ENCODE measurements at places on chromosomes 5 and 9.

DNA sequence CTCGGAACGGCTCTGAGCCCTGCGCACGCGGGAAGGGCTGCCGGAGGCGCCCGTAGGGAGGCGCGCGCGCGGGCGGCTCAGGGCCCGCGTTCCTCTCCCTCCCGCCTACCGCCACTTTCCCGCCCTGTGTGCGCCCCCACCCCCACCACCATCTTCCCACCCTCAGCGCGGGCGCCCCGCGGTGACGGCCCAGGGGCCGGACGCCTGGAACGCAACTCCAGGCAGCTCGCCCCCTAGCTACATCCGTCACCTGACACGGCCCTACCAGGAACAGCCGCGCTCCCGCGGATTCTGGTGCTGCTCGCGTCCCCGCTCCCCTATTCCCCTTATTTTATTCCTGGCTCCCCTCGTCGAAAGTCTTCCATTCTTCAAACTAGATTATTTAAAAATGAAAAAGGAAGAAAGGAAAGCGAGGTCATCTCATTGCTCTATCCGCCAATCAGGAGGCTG lies at the start of gene CDKN2B-AS1:
TSS of gene CDKN2B-AS1 (plus strand) at position 236 of the 450 bp plus-strand sequence.
- DNase-seq = peak; percentile 64

DNA sequence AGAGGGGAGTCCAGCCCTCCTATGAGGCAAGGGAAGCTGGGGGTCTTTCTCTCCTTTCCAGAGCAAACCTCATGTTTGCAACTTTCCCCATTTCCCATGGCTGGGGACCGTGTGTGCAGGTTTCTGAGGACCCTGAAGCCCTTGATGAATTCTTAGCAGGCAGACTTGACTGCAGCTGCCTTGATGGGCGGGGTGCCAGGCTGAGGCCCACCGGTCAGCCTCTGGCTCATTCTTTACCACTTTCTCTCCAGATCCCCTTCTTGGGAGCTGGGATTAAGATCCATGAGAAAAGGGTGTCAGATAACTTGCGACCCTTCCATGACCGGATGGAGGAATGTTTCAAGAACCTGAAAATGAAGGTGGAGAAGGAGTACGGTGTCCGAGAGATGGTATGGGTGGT lies 30.0 kb upstream of the FOXI1 start:
- no peak for DNase-seq

DNA sequence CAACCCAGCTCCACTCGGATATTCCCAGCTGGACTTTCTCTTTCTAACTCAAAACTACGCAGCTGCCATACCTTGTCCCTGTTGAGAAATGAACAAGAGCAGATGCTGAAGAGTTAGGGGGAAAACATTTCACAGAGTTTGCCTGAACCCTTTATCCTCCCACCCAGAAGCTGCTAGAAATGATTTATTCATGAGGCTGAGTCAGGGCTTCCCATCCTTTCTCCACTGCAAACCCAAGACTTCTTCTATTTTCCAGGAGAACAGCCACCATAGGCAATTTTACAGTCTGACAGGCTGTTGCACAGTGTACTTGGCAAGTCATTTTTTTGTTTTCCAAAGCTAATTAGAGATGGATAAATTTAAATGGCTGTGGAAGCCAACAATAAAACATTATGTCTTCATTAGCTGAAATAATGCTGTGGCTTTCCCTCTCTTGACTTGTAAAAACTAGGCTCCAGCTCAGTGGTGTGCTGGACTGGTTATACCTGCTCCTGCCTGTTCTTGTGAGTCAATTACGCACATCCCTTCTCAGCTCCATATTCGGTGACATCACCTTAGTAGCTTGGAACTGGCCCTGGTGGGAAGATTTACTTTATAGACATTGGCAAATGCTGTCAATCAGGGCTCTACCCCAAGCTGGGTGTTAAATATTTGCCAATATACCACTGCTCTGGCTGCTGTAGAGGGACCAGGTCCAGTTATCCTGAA lies 71.9 kb downstream of the KIF4B start:
- DNase-seq = peak; percentile 48

GRCh38 chr5:16794269-16794913 lies 141.7 kb downstream of the MYO10 start:
- DNase-seq = no peak

DNA sequence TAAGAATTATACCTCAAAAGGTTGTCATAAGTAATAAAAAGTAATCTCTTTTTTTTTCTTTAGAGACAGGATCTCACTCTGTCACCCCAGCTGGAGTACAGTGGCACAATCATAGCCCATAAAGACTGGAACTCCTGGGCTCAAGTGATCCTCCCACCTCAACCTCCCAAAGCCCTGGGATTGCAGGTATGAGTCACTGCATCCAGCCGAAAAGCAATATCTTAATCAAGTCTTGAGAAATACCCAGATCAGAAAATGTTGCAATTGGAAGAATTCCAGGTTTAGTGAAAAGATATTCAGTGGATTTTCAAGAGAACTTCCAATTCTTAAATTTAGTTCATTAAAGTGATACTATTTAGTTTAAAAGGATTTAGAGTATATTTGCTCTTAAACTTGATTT lies 40.9 kb upstream of the IDNK start:
- DNase-seq = peak; percentile 42

DNA sequence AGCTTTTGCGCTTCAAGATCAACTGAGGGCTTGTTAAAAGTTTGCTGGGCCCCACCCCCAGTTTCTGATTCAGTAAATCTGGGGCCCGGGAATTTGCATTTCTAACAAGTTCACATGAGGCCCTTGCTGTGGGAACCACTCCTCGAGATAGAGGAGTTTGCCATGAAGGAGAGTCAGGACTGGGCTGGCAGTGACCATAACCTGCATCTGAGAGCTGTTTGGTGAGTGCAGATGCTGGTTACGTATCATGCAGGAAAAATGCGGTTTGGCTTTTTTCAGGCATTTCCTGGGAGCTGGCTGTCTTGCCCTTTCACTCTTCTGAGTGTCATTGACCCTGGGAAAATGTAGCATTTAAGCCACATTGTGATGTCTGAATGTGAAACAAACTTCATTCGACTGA lies 9.4 kb upstream of the ANGPTL2 start:
- peak; percentile 64 for DNase-seq

DNA sequence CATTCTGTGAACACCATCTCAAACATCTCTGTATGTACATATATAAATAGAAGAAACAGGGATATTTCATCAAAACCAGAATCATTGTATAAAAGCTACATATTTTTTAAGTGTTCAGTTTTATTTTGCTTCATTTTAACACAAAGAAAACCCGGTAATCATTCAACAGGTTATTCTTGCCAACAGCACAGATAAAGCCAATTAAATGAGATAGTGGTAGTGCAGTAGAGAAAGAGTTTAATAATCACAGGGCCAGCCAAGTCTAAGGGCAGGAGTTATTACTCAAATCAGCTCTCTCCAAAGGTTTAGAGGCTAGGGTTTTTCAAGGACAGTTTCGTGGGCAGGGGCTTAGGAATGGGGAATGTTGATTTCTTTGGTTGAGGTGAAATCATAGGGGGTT lies 261.0 kb upstream of the KIF2A start:
- DNase-seq = no peak

DNA sequence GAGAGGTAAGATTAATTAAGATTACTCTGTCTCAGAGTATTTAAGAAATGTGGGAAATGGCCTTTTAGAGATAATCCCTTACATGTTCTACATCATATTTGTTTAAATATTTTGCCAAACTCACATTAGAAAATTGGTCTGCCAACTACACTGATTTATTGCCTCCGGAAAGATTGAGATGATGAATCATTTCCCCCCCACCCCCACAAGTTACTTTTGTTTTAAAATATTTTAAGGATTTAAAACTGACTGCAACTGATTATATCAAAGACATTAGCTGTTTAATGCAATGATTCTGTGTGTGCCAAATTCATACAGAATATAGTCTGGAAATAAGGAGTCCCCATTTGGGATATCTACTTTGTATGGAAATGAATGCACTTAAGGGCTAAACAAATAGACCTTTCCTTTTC lies 674.4 kb downstream of the PRR16 start:
- peak; percentile 20 for DNase-seq

DNA sequence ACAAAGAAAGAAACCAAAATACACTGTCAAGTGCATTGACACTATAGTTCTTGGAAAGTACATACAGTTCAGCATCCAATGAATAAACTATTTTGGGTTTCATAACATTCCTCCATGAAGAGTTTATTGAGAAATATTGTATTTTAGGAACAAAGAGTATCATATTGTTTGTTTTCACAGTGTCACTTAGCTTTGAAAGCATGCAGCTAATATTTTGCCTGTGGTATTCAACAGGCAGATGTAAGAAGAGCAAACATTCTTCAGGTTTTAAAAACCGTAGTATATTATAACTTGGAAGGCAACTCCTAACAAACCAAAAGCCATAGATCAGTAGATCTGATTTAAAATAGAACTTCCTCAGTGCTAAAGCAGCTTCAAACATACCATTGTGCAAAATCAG lies 4.5 kb downstream of the PRELID2 start:
- DNase-seq = peak; percentile 51

DNA sequence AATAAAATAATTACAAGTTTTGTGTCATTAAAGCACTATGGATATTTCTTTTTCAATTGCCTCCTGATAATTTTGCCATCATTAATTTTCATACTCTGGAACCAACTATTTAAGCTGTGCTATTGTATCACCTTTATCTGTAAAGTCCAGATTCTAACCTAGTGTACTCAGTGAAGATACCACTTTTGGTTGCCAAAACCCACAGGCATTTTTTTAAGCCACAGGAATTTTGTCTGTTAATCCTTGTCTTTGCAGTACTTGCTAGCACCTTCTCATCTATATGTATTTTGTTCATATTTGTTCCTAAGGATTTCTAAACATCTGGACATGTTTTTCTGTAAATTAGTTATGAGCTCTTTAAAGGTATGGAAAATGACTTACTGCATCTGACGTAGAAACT lies 481.4 kb upstream of the DAB2 start:
- peak; percentile 62 for DNase-seq

DNA sequence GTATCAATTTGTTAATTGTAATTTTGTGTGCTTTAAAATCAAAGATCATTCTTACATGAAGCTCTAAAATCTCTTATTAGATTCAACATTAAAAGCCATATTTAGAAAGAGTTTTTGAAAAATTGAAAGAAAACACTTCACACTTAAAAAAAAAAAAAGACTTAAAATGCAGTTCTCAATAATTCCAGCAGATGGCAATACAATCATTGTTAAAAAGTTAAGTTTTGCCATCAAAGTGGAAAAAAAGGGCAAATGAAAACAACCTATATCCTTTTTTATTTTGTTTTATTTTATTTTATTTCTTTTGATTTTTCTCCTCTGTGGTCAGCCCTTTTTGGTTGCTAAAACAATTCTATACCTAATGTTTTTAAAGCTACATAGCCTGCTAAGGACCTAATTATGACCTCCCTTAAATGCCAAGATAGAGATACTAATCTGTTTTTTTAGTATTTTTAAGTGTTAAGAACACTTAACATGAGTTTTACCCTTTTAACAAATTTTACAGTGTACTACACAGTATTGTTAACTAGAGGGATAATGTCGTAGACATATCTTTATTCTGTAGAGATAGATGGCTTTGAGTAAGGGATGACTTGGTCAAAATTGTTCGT lies 154.2 kb upstream of the DAB2 start:
- DNase-seq = peak; percentile 21

GRCh38 chr5:53942724-53943123 lies 367.6 kb downstream of the ARL15 start:
- DNase-seq = peak; percentile 56

DNA sequence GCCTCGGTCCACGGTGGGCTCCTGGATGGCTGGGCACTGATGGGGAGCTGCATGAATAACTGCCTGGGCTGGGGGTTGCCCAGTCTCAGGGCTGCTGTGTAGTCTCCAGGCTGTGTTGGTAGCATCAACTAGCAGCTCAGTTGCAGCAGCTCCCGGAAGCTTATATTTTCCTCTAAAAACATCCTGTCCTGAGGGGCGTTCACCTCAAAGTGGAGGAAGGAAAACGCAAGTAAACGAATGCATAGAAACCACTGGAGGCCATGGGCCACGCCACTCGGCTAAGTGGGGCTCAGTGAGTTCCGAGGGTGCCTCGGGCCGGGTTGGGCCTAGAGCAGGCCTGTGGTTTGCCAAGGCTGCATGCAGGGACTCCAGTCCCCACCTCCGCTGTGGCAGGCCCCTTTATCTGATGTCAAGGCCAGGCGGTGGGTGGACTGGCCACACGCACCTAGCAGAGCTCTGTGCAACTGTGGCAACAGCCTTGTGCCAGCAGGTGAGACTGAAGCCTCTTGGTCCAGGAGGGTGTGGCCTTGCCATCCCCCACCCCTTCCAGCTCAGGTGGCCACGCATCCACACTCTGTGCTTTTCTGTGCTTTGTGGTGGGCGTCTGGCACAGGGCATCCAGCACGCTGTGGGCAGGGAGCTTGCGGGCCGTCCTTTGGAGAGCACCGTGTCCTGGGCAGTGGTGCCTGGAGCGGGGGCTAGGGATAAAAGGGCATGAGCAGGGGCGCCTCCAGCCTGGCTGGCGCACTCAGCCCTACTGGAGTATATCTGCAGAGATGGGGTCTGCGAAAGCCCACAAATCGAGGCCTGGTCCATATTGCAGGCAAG lies 15.1 kb downstream of the TCF7 start:
- no peak for DNase-seq

GRCh38 chr5:1568201-1568979 lies 44.6 kb upstream of the LPCAT1 start:
- DNase-seq = peak; percentile 80
